GM04503 (cell line): ENCODE measurements at places on chromosomes 5 and 9.
A peak's percentile ranks its signal among the peaks of the same experiment; 100 is the strongest.

GRCh38 chr5:9233712-9234111 lies 312.2 kb downstream of the SEMA5A start:
- peak; percentile 46 for DNase-seq

GRCh38 chr9:83327323-83327722 lies 210.9 kb downstream of the FRMD3 start:
- no peak for DNase-seq

DNA sequence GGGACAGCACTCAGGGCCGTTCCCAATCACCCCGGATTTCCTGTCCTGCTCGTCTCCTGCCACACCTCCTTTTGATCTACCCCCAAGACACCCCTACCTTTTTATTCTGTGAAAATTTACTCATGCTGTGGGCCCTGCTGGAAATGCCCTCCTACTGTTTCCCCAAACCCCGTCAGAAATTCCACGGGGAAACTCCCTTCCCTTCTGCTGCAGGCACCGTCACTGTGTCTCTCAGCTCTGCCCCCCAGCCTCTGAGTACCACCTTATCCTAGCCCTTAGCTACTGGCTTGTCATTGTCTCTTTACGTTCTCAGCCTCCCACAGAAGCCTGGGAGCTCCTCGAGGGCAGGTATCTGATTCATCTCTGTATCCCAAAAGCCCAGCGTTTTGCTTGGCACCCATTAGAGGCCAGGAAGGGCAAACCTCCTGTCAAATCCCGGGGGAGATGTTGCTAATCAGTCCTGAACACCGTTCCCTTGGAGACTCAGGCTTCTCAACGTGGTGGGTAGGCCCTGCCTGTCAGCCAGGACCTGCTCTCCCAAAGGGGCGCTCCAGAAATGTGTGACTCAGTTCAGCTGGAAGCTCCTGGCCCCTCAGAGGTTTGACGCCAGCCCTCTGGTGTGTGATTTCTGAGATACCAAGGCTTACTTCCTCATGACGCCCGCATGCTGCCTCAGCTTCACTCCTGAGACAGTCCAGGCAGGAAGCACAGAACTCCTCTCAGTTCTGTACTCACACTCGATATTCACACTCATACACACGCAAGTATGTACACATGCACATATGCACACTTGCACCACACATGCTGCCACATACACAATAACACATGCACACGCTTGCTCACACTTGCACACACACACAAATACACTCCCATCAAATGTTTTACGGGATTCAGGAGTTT lies 50.7 kb upstream of the GRHPR start:
- DNase-seq = peak; percentile 10

GRCh38 chr9:32339424-32339823 lies 45.0 kb upstream of the ACO1 start:
- DNase-seq = no peak

GRCh38 chr5:56813302-56813701 lies 2.0 kb upstream of the MAP3K1 start:
- DNase-seq = no peak

- DNase-seq = peak; percentile 34
Measured at GRCh38 chr9:97315550-97315949, 8.1 kb downstream of the CCDC180 start.
